SK-N-MC (cell line): ENCODE measurements at places on chromosomes 6 and 20.

DNA sequence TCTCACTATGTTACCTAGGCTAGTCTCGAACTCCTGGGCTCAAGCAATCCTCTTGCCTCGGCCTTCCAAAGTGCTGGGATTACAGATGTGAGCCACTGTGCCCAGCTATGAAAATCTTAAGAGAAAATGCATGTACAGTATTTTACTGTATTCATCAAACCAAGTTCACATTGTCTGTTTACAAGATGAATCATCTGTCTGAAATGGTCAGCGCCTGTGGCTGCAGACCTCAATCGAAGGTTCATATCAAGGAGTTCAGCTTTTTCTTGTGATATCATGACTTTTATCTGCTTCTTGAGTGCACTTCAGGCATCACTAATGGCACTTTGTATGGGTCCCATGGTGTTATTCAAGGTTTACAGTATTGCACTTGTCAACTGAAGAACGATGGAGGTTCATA is 155.1 kb downstream of the SLC16A10 start:
- no peak for DNase-seq

- no peak for DNase-seq
Observed at GRCh38 chr6:148750838-148751792, 4.3 kb downstream of the UST start.

DNA sequence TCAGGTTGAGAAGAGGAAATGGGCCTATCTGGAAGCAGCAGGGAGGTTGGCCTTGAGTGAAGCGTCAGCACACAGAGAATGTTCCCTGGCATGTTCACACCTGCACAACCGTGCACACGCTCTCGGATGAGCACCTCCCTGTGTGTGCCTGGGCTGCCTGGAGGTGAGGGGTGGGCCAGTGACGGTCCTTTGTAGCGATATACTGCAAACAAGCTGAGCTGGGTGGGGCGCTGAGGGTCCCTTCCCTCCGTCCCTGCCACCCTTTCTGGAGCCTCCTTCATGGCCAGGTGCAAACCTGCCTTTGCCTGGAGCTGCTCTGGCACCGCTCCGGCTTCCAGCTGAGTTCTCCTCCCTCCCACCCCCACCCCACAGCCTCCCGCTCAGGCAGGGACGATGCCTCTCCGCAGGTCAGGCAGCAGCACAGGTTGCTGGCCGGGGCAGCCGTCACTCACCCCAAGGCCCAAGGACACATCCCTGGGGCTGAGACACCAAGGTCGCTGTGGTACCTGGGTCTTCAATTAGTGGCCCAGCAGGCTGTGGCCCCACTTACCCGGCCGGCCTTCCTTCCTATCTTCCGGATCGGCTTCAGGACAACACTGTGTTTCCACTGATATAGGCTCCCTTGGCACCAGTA is 111.6 kb downstream of the ERMARD start:
- no peak for DNase-seq

DNA sequence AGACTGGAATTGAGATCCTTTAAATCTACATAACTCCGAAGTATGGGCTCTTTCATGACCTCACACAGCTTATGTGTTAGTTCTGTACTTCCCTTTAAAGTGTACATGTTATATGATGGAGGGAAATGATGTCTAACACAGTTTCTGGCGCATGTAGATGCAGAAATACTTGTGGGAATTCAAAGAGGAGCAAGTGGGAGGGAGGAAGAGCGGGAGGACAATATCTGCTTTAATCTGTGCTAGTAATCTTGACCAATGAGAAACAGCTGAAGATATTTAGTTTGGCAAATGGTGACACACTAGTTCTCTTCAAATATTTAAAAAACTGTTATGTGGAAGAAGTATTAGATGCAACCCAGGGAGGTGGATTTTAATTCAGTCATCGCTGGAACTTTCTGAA is 62.9 kb upstream of the PLEKHG1 start:
- no peak for DNase-seq

- DNase-seq: no peak
Observed at GRCh38 chr6:143060806-143061596, at the start of gene AIG1. AIG1 (plus strand) TSS chr6:143060889; CDS start chr6:143060926, 37 bp downstream.

DNA sequence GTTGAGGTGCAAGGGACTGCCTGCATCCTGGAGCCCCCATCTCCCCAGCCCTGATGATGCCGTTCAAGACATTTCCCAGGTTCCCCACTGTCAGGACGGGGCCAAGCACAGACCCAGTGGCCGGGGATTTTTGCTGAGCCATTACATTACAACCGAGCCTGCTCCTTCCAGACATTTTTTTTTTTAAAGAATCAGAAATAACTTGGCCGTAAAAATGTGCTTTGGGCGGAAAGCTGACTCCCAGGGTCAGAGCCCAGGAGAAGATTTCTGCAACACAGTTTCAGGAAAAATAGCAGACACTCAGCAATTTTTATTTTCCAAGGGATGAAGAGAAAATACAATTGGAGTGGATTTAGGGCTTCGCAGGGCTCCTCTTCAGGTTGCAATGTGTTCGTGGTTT is 87.9 kb downstream of the LRFN2 start:
- DNase-seq: no peak

GRCh38 chr6:116387374-116387773 is 16.6 kb downstream of the DSE start:
- no peak for DNase-seq

DNA sequence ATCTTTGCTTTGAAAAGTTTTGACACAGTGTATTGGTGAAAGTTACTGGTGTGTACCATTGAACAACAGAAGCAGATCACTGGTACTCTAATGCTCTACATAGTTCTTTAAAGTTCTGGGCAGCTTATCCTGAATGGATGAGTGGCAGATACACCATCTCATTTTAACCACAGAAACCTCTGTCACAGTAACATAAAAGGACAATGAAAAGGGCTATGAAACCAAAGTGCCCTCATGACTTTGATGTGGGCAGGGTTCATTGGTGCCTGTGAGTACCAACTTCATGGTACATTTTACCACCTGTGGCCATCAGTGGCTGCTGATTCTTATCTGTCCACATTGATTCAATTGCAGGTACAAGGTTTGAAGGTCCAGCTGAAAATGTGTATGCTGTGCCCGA is 285.7 kb upstream of the PREP start:
- DNase-seq: no peak

DNA sequence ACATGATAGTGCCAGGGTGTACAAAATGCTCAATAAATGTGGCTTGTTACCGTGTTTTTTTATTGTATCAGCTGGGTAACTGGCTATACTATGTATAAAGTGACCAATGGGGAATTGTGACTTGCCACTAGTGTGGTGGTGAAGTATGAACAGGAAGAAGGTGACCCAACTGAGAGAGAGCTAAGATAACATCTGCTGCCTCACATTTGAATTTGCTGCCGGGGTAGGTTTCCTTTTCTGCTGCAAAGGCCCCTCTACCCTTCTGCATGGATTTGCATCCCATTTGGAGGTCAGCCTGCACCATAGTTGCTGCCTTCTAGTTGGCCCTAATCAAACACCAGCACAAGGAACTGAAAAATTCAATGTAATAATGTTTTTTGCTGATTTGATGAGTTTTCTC is 24.1 kb downstream of the IL17A start:
- DNase-seq: no peak

DNA sequence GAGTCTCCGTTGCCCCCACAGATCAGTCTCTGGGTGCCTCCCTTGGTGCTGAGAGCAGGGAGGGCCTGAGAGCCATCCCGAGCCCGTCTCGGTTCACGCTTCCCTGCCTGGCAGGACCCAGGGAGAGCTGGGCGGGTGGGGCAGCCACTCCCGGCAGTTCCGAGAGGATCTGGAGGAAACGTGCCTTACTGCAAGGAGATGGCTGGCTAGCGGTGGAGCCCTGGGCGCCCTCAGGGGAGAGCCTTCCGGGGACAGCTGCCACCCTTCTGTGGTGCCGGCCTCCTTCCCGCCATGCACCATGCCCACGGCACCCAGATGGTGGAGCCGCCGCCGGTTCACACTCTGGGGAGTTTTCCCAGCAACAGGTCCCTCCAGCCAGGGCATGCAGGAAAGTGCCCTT is 45.8 kb upstream of the SLCO4A1 start:
- DNase-seq: no peak

GRCh38 chr6:35064757-35065440 is 76.2 kb downstream of the TCP11 start:
- no peak for DNase-seq

GRCh38 chr6:18153311-18153703 is 1.6 kb downstream of the TPMT start:
- DNase-seq: no peak
